ENCODE measurements at places on chromosomes 11 and 22. TPM values are rescaled to one million over a fixed set of nuclear protein-coding genes. Genes with fewer than 3 reads are reported as not detected.
A peak's percentile ranks its signal among the peaks of the same experiment; 100 is the strongest.

The MFNG gene
- 3.9 TPM for total RNA-seq

The ARFIP2 gene
- 25.3 TPM for total RNA-seq

The CFAP300 gene
- total RNA-seq = 4.8 TPM

The CDCA5 gene
- total RNA-seq = 2.0 TPM

The EXPH5 gene
- total RNA-seq = 3.1 TPM

The ABCC8 gene
- total RNA-seq = 9.8 TPM

The PKDREJ gene
- total RNA-seq = under 0.01 TPM

The RIMBP3C gene
- total RNA-seq = 1.6 TPM

DNA sequence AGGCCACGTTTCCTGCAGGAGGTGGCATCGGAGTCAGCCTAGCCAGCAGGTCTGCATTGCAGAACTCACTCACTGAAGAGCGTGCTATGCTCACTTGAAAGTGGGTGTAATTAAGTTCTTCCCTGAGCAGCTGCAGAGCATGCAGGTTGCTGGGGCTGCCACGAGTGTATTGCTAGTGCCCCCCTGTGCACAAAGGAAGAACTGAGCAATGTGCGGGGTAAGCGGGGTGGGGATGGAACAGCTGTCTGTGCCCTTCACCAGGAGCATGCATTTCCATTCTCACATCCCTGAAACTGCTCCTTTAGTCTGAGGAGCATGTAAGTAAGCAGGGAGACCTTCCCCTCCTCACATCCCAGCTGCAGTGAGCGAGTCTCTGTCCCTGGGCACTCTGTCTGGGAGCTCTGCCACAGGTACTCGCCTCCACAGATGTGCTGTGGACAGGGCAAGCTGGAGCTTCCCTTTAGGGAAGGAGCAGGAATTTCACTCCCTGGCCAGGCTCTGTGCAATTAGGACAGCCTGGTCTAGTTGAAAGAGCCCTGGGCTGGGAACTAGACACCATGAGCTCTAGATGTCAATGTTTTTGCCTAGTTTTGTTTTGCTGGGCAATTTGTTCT lies 1031.8 kb downstream of the NTM start:
- peak; percentile 50 for DNase-seq

DNA sequence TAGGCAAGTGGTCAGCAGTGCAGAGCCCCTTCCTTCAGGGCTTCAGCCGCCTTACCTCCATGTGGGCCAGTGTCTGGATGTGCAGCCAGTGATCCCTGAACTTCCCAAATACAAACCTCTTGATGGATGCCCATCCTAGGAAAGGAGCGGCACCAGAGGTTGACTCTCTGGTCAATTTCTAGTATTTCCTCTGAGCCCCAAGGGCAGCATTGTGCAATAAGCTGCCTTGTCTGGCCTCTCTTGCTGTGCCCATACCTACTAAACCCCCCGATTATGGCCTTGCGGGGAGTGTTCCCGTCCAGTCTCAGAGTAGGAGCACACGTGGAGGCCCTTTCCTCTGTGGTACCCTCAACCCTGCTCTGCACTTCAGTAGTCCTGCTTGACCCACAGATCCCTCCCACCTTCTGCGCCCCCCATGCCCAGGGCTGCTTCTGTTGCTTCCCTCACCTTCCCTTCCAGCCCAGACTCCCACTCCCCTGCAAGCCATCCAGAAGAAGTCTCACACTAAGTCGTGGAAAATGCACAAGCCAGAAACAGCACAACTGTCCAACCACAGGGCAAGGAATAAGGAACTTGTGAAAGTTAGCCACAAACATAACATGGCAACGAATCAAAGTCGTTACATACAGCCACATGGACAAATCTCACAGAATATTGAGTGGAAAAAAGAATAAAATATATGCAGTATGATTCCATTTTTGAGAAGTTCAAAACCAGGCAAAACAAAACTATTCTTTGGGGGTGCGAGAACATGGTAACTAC lies 39.6 kb upstream of the HORMAD2 start:
- no peak for DNase-seq

- no peak for DNase-seq
Observed at GRCh38 chr11:85540181-85540580, 87.0 kb downstream of the DLG2 start.

DNA sequence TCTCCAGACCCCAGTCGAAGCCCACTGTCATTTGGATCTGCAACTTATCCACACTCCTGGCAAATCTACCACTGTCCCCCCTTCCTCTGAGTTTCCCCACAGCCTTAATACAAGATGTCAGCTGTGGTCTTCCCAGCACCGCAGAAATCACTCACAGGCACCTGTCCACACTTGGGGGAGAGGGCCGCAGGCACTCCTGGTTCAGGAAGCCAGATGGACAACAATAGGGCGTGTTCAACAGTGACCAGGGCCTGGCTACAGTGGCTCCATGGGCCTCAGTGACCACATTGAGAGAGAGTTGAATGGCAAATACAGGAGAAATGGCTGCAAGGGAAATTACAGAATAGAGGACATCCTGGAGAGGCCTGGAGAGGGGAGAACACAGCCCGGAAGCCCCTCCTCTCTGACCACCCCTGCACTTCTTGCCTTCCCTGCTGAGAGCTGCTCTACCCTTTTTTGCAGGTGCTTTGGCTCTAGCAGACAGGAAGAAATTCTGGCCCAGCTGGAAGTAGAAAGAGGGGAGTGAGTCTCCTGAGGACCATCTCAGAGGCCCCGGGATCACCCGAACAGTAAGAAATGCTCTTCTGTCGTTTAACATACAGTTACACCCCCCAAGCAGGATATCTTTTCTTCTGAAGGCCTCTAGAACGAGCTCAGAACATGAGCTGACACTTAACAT lies 164.6 kb downstream of the FEZ1 start:
- DNase-seq = no peak

GRCh38 chr11:355581-356458 lies 13.5 kb upstream of the B4GALNT4 start:
- DNase-seq = no peak

DNA sequence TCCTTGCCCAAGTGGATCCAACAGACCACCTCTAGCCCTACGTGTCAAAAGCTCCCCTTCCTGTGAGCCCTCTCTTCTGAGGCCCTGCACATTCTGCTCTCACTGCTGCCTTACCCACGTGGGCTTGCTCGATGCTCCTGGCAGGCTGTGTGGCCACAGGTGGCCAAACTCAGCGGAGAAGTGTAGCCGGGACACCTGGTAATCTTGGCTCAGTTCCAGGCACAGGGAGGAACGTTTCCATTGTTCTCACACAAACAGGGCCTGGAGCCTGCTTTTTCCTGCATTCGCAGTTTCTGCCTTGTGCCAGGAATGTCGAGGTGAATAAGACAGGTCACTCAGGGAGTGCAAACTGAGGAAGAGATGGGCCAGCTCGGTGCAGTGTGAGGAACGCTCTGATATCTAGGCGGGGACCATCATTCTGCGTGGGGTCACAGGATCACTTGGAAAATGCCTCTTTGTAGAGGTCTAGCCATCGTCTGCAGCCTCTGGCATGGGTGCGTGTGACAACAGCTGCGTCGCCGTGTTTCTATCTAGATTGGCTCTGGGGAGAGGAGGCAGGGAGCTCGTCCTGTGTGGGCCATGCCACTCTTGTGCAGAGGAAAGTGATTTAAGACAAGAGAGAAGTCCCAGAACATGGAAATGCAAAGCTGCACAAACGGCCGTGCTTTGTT lies 127.6 kb upstream of the PARVA start:
- DNase-seq = no peak

DNA sequence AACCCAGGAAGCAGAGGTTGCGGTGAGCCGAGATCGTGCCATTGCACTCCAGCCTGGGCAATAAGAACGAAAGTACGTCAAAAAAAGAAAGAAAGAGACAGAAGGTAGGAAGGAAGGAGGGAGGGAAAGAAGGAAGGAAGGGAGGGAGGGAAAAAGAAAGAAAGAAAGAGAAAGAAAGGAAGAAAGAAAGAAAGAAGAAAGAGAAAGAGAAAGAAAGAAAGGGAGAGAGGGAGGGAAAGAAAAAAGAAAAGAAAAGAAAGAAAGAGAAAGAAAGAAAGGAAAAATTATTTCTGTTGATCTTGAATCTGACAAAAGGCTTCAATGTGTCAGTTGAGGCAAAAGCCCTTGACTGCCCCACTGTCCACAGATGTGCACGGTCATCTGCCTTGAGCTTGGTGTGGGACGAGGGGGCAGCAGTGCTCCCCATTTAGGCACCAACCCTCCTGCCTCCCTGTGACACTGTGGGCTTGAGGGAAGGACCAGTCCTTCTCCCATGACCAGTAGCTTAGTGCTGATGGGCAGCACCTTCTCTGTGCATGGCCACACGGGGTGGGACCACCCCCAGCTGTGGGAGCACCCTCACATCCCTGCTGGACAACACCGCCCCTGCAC lies 24.4 kb downstream of the KCTD17 start:
- DNase-seq = no peak

- DNase-seq = no peak
Observed at GRCh38 chr11:30832831-30833230, 246.7 kb upstream of the MPPED2 start.

DNA sequence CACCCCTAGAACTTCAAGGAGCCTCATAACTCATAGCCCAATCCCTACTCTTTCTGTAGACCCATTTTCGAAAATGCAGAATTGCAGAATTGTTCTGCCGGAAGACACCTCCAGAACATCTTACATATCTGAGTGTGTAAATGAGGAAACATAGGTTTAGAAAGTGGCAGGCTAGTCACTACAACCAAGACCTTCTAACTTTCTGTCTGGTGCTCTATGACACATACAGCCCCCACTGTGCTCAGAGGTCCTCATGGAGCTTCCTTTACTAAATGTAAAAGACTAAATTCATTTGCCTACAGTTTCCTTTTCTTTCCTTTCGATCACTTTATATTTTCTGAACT lies 132.1 kb upstream of the DDI1 start:
- DNase-seq = no peak

- DNase-seq = no peak
Observed at GRCh38 chr22:40621309-40622151, 15.0 kb downstream of the MRTFA start.

- no peak for DNase-seq
Observed at GRCh38 chr22:19818324-19819207, 36.1 kb downstream of the GNB1L start.

GRCh38 chr11:43942662-43943371 lies 380 bp downstream of the C11orf96 start:
- no peak for DNase-seq

GRCh38 chr11:14645985-14646900 lies 2.6 kb downstream of the PDE3B start:
- no peak for DNase-seq

DNA sequence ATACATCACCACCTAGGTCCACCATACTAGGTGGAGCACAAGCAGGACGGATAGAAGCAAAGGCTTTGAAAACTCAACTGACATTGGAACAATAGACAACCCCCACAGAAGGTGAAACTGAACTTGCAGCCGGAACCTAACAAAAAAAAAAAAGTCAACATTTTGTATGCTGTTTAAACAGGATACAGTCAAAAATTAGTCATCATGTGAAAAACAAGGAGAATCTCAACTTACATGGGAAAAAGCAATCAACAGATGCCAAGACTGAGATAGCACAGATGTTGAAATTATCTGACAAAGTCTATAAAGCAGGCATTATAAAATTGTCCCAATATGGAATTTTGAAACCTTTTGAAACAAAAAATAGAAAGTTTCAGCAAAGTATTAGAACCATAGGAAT lies 123.8 kb downstream of the RAB38 start:
- no peak for DNase-seq

DNA sequence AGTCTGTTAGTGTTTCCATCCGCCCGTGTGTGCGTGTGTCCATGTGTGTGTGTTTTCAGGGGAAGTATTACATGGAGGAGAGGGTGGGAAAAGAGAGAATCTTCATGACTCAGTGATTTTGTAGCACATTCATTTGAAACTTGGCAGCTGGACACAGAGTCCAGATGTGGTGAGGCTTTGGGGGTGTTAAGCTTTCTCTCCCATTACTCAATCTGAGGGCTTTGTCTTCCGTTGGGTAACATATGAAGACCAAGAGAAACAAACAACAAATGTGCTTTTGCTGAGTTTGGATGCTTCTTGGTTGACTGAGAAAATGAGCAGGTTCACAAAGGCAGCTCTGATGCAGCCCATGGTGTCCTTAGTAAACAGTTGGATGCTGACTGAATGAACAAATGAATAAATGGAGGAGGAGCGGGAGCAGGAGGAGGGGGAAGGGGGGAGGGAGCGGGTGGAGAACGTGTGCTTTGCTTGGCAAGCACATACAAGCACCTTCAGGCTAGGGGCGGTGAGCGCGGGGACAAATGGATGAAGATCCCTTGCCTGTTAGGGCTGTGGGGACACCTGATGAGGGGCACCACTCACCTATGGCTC lies 104.3 kb downstream of the ST3GAL4 start:
- peak; percentile 39 for DNase-seq

- no peak for DNase-seq
Observed at GRCh38 chr11:91489989-91490388, 734.6 kb upstream of the FAT3 start.

GRCh38 chr22:37467391-37467955 lies 18.7 kb downstream of the MFNG start:
- no peak for DNase-seq

GRCh38 chr11:35277827-35278226 lies 138.9 kb downstream of the CD44 start:
- no peak for DNase-seq

DNA sequence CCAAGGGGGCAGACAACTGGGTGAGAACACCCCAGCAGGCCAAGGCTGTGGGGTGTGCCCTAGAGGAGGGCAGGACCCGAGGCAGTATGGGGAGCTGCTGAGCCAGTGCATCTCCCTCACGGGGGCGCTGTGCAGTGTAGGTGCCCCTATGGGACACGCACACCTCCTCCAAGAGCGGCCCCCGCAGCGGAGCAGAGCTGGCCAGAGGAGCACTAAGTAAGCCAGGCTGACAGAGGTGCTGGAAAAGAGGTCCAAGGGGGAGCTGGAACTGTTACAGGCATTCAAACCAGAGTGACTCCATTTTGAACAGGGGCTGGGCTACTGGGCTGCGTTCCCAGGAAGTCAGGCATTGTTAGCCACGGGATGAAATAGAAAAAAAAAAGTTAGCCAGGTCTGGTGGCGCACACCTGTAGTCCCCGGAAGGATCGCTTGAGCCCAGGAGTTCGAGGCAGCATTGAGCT lies 41.8 kb downstream of the TST start:
- no peak for DNase-seq

- no peak for DNase-seq
Observed at GRCh38 chr22:29979777-29980321, 96.9 kb downstream of the MTMR3 start.

GRCh38 chr11:68076371-68077042 lies 37.7 kb downstream of the TCIRG1 start:
- DNase-seq = no peak

DNA sequence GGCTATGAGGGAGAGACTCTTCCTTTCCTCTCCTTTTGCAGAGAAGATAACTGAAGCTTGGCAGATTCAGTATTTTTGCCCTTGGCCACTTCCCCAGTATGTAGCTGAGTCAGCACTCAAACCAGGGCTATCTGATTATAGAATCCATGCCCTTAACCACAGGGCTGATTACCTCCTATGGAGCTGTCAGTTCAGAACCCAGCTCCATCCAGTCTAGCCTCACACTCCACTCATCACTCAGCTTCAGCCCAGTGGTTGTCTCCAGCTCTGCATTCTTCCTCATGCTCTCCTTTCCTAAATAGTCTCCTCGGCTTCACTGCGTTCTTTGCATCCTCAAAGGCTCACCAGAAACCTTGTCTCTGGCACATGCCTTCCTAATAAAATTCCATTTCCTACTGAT lies 151.6 kb upstream of the BLID start:
- no peak for DNase-seq

Data from occipital lobe (tissue), 3 donors.